Left hindlimb (tissue), 1 donor: ENCODE measurements at places on chromosomes 3 and 15.

DNA sequence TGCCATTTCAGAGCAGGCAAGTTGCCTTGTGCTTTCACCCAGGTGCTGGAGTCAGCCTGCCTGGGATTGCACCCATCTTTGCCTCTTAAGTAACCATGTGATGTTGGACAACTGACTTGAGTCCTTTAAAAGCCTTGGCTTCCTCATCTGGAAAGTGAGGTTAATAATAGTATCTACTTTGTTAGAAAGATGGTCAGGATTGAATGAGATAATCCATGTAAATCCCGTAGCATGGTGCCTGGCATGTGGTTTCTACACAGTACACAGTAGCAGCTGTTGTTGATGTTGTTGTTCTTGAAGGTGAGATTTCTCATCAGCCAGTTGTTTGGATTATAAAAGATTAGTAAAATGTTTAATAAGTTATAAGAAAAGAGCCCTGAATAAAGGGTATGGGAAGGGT, 48.8 kb downstream of the PSMD6 start:
- DNase-seq, result no peak

DNA sequence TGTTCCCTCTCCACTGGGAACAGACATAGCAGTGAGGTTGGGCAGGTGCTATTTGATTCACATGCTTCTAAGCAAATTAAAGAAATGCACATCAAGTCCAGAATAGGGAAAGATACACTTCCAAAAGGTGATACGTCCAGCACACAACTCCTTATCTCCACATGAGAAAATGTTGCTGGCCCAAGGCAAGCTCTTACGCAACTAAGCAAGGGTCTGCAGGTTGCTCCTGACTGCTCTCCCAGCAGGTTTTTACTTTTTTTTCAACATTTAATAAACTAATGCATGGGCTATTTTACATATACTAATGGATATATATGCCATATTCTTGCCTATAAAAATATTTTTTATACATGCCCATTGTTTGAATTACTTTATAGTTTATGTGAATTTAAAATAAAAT, 818.5 kb upstream of the ROBO1 start:
- DNase-seq, result no peak

DNA sequence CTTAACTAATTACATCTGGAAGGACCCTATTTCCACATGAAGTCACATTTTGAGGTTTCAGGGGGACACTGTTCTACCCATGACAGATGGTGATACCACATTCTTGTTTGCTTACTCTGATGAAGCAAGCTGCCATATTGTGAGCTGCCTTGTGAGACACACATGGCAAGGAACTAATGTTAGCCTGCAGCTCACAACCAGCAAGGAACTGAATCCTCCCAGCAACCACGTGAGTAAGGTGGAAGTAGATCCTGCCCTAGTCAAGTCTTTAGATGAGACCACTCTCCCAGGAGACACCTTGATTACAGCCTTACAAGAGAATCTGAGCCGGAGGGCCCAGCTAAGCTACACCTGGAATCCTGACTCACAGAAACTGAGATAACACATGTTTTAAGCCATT, 160.1 kb downstream of the PDE8A start:
- no peak for DNase-seq

DNA sequence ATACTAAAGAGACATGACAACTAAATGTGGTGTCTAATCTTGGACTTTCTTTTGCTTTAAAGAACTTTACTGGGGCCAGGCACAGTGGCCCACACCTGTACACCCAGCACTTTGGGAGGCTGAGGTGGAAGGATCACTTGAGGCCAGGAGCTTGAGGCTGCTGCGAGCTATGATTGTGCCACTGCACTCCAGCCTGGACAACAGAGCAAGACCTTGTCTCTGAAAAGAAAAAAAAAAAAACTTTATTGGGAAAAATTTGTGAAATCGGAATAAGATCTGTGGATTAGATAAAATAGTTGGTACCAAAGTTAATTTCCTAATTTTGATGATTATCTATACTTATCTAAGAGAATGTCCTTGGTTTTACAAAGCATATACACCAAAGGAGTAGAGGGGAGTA, 34.4 kb upstream of the USP3 start:
- DNase-seq, result no peak

- DNase-seq, result no peak
These were observed 11.6 kb upstream of the TAFA4 start for GRCh38 chr3:68943753-68944500.

DNA sequence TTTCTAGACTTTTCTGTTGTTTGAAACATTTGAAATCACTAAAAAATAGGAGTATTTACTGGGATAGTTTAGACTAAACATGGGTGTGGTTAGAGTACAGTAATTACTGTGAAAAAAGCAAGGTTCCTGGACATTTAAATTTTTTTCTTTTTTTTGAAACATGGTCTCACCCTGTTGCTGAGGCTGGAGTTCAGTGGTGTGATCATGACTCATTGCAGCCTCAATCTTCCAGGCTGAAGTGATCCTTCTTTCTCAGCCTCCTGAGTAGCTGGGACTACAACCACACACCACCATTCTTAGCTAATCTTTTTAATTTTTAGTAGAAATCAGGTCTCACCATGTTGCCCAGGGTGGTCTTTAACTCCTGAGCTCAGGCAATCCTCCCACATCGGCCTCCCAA, 20.4 kb upstream of the CELF6 start:
- DNase-seq, result no peak

DNA sequence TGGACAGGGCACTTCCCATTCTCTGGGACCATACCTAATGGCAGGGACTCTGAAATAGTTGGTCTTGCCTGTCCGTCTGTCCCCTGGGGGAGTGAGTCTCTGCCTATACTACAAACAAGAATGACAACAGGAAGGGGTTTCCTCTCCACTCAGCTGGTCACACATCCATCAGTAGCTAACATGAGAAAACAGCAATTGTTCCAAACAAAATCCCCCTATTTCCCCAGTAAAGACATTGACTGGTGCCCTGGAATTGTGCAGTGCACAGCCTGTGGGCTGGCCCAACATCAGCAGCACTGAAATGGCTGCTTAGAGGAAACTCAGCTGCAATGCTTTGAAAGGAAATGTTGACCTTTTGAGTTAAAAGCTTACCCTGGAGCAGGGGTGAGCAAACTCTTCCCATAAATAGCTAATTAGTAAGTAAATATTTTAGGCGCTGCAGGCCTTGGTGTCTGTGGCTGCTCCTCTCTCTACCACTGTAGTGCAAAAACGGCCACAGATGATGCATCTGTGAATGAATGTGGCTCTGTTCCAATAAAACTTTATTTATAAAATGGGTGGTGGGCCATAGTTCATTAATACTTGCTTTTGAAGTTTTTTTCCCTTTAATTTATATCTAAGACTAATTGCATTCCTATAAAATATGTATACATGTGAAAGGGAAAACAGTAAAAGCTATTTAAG, 174.3 kb downstream of the KLF13 start:
- DNase-seq, result no peak

GRCh38 chr15:68843425-68844311, 23.0 kb upstream of the ANP32A start:
- DNase-seq, result peak; percentile 61

DNA sequence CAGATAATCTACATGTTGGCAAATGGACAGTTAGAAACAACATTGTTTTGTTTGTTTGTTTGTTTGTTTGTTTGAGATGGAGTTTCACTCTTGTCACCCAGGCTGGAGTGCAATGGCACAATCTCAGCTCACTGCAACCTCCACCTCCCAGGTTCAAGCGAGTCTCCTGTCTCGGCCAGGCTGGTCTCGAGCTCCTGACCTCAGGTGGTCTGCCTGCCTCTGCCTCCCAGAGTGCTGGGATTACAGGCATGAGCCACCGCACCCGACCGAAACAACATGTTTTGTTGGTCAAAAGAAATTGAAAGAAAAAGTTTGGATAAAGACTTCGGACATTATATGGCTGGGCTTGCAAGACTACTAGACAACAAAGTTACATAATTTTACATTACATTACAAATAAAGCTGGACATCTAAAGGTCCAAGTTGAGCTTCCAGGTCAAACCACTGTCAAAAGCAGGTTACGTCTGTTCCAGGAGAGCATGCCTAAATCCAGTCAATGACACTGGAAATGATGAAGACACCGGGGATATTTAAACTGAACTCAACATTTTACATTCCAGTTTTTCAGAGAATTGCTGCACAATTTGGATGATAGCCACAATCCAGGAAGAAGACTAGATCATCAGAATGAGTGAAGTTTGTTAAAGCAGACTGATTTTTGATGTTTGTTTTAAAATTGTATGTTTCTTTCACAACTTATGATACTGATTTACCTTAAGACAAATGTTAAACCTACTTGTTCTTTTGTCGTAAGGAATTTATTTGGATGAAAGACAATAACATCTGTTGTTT, 18.6 kb downstream of the SERP1 start:
- no peak for DNase-seq

GRCh38 chr15:62719316-62719715, 323.2 kb upstream of the TPM1 start:
- no peak for DNase-seq

DNA sequence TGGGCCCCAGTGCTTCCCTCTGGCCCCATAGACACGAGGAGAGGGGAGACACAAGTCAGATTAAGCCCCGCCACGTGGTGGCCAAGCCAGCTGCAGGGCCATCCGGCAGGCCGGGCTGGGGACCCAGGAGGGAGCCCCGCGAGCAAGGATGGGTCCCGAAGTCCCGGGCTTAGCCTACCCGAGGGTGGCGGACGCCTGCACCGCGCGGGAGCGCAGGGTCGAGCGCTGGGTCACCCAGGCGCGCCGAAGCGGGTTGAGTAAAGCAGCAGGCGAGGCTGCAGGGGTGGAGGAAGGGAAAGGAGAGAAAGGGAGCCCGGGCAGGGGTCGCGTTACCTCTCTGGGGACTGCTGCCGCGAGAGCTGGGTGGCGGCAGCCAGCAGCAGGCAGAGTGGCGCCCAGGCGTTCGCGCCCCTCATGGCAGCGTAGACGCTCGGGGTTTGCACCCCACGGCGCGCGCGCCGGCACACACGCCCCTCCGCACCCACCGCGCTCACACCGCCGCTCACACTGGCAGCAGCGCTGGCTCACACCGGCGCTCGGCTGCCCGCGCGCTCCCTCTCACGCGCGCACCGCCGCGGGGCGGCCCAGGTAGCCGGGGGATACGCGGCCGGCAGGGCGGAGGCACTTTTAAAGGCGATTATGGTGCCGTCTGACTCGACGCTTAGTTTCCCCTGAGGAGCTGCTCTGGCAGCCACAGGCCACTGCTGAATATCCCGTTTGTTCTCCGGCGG, at the start of gene PCOLCE2:
Gene PCOLCE2 (minus strand): TSS at position 603 of the 731 bp plus-strand sequence. CDS start 187 bp downstream, at position 416.
- DNase-seq, result peak; percentile 68

GRCh38 chr15:77371850-77372563, 47.9 kb downstream of the PEAK1 start:
- DNase-seq, result no peak

DNA sequence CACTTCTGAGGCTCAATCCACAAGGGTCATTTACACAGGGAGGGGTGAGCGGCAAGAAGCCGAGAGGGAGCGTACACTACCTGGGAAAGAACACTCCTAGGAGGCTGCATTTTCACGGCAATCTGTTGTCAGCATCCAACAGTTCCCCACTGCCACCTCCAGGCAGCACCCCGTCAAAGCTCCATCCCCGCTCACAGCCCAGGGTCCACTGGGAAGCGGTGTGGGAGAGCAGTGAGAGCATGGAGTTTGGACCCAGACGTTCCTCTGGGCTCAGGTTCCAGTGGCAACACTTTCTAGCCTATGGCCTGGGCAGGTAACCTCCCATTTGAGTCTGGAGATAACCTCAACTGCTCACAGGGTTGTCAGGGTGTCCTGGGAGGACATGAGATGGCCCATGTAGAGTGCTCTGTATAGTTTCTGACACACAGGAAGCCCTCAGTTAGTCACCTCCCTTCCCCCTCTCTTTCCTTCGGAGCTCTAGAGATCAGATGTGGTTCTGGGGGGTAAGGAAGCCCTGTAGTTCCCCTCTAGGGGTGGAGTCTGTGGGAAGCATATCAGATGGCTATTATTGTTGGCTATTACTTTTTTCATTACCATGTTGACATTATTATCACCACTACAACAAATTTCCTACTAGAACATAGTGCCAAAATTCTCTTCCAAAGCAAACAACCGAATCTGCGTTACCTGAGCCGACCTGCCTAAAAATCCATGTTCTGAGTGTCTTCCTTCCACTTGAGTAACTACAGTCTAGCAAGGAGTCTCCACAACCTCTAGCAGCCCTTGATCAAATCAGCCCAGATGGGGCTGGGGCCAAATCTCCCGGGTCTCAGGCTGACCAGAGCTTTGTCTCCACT, 29.1 kb downstream of the RUVBL1 start:
- no peak for DNase-seq

- DNase-seq, result no peak
These were observed 10.1 kb upstream of the FOXB1 start for GRCh38 chr15:59993950-59994401.

DNA sequence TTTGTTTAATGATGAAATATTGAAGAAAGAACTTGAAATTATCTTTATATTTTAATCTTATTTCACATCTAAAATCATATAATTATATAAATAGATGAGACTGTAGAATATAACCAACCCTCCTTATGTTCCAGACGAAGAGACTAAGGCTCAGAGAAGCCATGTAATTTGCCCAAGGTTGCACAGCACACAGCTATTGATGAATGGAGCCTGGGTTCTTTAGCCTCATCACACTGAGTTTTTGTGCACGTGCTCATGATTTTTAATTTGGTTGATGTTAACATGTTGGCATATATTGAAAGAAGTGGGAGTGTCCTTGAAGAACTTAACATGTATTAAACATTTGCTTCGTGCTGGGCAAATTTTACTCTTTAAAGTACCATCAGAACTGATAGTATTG, 151.6 kb downstream of the FNDC3B start:
- DNase-seq, result no peak

- no peak for DNase-seq
These were observed 13.0 kb downstream of the TGM5 start for GRCh38 chr15:43253431-43254403.

GRCh38 chr3:25897019-25897418, 107.1 kb downstream of the OXSM start:
- DNase-seq, result no peak

DNA sequence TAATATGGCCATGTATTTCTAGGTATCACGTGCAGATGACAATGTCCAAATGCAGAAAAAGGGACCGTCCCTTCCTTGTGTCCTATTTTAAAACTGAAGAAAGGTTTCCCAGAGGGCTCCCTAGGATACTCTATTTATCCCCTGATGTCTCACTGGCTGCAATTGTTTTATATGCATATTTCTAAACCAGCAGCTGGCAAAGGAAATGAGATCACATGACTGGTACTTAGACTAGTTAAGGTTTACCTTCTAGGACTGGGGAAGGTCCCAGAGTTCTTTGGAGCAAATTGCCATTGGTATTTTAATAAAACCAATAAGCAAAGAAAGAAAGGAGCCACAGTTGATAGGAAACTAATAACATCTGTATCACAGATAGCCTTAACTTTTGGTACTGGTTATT, 29.5 kb downstream of the GTF2E1 start:
- no peak for DNase-seq

GRCh38 chr3:30752970-30753369, 141.5 kb downstream of the GADL1 start:
- DNase-seq, result no peak

- DNase-seq, result no peak
These were observed 328.1 kb upstream of the RGMA start for GRCh38 chr15:93417156-93417555.

- no peak for DNase-seq
These were observed 94.1 kb downstream of the TCF12 start for GRCh38 chr15:57012556-57012955.

- no peak for DNase-seq
These were observed 11.2 kb upstream of the LIPC start for GRCh38 chr15:58420579-58421043.
